ENCODE measurements at places on chromosomes 12 and 14.

GRCh38 chr12:95622879-95623278 is 71.6 kb upstream of the USP44 start:
- DNase-seq: no peak

- DNase-seq: no peak
Measured at GRCh38 chr12:121709478-121709961, 3.0 kb upstream of the TMEM120B start.

- no peak for DNase-seq
Measured at GRCh38 chr12:70646850-70647249, 9.6 kb upstream of the PTPRB start.

GRCh38 chr12:120132054-120132836 is 15.7 kb upstream of the RAB35 start:
- DNase-seq: no peak

DNA sequence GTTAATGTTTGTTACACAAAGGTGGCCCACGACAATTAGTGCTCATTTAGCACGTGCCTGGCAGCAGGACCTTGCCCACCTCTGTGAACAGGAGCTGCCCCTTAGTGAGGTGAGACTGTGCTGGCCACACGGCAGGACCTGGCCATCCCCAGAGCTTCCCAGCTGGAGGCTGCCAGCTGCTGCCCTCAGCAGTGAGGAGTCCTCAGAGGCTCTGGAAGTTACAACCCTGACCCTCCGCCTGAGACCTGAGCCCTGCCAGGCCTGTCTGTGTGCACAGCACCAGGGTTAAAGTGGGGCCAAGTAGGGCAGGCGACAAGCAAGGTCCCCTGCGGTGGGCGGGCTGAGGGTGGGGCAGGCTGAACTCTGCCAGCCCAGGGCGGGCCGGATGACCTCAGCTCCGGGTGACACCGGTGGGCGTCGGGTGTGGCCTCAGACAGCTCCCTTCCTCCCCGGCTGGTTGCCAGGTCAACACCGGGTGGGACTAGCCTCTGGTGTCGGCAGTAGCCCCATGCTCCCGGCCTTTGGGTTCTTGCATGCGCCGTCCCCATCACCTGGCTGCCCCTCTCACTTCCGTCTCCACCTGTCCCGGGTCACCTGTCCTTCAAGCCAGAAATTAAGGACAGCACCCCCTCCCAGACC is 9.2 kb upstream of the LBHD2 start:
- peak; percentile 18 for DNase-seq

GRCh38 chr12:91098941-91099340 is 12.4 kb downstream of the LUM start:
- no peak for DNase-seq

DNA sequence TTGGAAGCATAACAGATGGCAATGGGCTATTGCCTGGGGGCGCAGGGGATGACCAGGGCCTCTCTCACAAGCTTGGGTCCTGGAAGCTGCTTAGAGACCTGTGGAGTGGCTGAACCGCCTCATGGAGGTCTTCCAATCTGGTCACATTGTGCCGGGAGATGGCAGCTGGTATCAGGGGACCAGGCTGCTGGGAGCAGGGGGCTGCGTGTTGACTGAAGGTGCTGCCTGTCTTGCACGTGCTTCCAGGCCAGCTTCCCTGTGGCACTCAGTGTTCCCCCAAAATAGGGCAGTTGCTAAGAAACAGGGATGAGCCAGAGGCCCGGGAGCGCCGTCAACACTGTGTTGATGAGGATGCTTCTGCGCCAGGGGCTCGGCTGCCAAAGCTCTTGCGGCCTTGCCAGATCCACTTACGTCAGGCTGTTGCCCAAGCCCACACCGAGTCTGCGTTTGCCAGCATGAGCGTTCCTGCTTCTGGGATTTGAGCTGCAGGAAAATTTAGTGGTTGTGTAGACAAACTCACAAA is 39.8 kb downstream of the ELK3 start:
- no peak for DNase-seq

DNA sequence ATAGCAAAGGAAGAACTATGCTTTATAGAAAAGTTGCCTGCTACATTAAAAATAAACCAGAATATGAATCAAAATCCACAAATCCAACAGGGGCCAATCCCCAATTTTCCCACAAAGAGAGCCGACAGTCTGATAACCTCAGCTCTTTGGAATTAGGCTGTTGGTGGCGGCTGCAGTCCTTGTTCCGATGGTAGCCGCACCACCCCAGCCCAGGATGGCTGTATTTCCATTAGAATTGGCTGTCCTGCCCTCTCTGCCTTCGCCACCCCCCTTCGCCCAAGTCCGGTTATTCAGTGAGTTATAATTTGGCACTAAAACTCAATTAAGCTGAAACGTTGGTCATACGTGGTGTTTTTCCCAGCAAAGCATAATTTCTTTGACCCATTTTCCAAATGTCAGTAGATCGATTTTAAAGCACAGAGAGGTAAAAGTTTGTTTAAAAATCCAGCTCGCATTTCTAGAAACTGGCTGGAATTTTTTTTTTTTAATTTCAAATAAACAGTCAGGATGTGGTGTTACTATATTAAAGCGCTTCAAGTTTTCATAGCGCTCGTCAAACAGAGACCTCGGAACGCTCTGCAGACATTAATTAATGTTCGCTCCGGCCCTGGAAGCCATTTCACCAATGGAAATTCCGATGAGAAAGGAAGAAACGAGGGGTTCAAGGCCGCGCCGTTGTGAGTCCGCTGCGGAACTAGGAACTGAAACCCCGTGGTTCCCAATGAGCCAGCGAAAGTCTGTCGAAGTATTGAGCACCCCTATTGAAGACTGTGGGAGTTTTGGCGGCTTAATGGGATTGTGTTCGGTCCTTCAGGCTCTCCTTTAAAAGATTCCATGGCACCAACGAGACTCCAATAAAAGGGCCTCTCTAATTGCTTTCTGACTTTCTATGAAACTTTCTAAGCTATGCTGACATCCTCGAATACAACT is 104.8 kb upstream of the DIO3 start:
- DNase-seq: no peak

- DNase-seq: peak; percentile 71
Measured at GRCh38 chr14:71138448-71139293, 231.4 kb downstream of the PCNX1 start.

GRCh38 chr12:110649341-110649847 is 35.5 kb downstream of the TCTN1 start:
- no peak for DNase-seq

GRCh38 chr12:69837191-69837590 is 12.2 kb downstream of the MYRFL start:
- no peak for DNase-seq

DNA sequence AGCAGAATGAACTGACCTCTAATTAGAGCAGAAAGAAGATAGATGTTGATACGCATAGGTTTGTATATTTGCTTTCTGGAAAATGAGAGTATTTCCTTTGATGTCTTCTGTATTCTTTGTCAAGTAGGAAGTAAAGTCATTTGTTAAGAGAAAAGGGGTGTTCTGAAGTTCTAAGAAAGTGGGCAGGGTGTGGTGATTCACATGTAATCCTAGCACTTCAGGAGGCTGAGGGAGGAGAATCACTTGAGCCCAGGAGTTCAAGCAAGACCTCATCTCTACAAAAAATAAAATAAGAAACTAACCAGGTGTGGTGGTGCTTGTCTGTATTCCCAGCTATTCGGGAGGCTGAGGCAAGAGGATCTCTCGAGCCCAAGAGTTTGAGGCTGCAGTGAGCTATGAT is 2.8 kb downstream of the RHNO1 start:
- no peak for DNase-seq

- DNase-seq: peak; percentile 84
Measured at GRCh38 chr14:103091041-103091882, 3.3 kb upstream of the EXOC3L4 start.

DNA sequence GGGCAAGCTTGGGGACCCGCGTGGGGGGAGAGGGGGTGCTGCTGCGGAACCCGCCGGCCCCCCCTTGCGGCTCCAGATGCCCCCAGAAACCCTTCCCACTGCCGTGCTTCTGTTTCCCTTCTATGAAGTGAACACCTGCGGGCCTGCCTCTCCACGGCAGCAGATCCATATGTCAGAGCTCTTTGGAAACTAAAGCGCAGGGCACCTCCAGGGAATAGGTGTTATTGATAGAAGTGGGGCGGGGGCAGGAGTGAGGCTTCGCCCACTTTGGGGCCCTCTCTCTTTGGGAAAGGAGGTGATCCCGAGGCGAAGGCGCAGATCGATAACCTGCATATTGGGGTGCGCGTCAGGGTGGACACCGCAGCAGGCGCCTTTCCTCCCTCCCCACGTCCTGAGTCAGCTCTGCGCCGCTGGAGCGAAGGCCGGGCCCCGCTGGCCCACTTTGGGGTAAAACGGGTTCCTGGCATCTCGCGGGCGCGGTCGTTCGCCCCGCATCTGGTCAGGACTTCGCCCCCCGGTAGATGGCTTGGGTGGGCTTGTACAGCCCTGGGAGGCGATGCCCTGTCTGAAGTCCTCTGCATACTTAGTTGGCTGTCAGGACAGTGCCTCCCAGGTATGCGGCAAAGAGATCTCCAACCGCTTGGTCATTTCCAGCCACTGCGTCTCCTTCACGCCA is 524 bp downstream of the KMT5A start:
- peak; percentile 39 for DNase-seq

DNA sequence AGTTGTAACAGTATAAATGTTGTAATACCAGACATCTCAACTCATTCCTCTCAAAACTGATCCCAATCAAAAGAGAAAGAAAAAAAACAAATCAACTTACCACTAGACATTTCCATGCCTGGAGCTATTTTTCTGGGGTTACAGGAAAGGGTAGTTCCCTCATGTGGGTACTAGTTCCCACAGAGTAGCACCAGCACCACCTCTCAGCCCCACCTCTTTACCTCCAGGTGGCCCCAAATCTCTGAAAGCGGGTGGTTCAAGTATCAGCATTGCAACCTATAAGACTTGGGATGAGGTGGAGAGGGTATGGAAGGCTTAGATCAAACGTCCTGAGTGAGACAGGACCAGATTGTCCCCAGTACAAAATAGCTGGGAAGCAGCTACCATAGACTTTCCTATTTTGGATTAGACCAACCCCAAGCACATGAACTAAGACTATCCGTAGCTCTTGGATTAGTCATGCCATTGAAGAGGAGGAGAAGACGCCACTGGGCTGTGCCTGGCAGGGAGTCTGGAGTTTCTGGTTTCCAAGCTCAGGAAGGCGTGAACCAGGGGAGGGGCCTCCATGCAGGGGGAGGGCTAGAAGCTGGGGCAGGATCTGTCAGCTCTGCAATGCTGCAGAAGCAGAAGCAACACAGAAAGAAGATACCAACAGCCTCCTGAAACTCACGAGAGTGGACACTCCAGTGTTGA is at the start of gene SLC39A2:
Gene SLC39A2, plus strand, starts transcription at position 620 of the 693 bp plus-strand sequence. CDS start 154 bp downstream, outside the sequence.
- no peak for DNase-seq

DNA sequence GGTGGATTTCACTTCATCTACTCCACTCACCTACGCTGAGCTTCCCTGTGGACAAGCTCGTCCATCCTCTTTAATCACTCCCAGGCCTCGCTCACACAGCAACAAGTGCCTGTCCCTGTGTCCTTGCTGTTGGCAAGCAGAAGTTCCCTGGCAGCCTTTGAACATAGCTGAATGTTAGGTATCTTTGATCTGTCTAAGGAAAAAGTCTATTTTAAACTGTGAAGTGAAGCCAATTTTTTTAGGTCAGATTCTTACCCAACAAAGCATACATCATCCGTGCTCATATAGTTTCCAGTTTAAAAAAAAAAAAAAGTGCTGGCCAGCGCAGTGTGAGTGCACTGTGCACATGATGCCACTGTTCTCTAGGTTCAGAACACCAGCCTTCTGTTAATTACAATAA is 36.3 kb downstream of the PPP2R5C start:
- DNase-seq: no peak

GRCh38 chr12:6873094-6874014 is at the start of gene SPSB2:
SPSB2 (minus strand) TSS chr12:6873303; CDS start chr12:6872901, 402 bp downstream.
- peak; percentile 100 for DNase-seq

DNA sequence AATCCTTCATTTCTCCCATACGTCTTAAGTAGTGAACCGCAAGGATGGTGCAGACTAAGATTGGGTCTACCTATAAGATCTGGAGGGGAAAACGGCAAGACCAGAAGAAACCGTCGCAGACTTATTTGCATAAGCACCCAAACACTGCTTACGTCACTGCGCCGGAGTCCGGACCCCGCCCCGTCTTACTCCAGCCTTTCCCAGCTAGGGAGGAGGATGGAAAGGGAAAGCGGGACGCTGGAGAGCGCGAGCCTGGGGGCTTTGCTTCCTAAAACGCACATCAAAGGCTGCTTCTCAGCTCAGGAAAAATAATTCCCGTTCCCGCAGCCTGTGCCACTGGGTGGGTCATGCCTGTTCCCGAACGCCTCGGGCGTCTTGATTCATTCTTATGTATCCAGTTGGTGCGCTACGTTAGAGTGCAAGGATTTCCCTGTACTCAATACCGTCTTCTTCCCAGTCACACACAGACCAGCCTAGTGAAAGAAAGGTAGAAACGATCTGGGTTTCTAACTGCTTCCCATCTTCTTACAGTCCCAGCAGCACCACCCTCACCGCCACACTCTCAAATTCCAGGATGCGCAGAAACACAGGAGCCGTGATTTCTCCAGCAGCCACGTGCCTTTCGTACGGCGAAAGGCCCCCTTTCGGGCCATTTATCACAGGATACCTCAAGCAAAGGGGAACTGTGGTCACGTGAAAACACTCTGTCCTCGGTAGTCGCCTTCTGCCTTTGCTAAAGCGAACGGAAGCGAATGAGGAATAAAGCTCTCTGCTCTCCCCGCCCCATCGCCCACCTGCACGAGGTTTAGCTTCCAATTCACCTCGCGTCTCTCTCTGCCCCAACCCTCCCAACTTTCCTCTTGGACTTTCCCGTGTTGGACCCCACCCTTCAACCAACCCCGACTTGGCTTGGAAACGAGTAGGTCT is 1.1 kb downstream of the SLC6A15 start:
- no peak for DNase-seq

DNA sequence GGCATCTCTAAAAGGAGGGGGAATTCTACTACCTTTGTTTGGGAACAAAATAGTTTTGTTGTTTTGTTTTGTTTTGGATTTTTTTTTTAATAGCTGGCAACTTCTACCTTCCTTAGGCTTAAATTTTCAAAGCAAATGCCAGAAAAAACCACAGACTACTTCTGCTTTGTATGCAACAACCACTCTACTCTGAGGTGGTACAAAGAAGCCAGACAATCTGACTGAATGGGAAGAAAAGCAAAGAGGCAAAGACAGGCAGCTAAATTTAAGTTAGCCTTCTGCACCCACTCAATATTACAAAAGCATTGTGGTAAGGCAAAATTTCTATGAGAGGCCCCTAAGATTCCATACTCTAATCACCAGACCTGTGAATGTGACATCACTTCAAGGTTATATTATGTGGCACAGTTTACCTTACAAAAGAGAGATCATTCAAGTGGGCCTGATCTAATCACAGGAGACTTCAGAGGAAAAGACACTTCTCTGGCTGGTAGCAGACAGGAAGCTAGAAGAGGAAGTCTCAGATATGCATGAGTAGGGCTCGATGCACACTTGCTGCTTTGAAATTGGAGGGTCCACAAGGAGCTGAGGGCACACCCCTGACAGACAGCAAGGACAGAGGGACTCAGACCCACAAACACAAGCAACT is 566.6 kb downstream of the RPS29 start:
- DNase-seq: no peak

- no peak for DNase-seq
Measured at GRCh38 chr14:21647380-21647779, 6.3 kb upstream of the OR4E2 start.
